SHP77 treated with DMSO at 0.1 percent for 48 hours (cell line): ENCODE measurements at places on chromosomes 2 and 18.
A peak's percentile ranks its signal among the peaks of the same experiment; 100 is the strongest.

DNA sequence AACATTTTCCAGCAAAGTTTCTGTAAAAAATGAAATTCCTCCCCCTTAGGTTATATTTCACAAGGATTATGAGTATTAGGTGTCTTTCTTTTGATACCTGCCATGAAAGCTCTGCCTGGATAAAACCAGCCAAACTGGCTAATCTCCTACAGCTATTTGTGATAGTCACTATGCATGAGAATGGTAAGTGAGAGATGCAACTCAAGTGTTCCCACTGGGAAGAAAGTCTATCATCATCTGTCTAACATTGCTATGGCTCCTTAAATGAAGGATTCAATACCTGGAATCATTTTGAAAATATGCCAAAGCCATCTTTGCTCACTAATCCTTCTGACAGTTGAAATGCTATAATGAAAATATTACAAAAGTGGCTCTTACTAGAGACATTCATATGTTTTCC lies 339.9 kb upstream of the LRRTM4 start:
- DNase-seq, result no peak

DNA sequence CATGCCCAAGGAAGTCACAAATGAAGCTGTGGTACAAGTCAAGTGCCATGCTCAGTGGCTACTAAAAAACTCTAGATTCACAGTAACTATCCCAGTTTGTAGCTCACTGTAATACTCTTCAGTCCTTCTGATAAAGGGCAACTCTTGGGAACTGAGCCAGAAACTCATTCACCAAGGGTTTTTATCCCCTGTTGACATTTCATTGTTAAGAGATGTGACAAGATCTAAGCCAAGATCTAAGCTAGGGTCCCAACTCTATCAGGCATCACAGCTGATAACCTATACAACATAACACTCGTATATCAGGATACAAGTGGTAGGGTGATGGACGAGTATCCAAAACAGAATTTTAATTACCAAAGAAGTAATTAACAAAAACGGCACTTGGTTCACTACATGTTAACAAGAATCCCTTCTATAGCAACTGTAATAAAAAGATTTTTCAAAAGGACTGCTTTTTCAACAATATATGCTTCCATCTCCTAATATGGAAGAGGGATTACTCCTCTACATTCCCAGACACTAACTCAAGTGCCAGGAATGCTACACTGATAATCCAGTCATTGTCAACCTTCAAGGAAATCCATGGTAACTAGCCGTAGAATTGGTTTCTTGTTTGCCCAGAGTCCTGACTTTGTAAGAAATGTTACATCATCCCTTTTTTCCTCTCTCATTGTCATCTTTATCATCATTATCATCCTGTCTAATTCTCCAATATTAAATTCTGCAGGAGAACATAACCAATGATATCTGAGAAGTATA lies 111.7 kb downstream of the CDH2 start:
- no peak for DNase-seq

DNA sequence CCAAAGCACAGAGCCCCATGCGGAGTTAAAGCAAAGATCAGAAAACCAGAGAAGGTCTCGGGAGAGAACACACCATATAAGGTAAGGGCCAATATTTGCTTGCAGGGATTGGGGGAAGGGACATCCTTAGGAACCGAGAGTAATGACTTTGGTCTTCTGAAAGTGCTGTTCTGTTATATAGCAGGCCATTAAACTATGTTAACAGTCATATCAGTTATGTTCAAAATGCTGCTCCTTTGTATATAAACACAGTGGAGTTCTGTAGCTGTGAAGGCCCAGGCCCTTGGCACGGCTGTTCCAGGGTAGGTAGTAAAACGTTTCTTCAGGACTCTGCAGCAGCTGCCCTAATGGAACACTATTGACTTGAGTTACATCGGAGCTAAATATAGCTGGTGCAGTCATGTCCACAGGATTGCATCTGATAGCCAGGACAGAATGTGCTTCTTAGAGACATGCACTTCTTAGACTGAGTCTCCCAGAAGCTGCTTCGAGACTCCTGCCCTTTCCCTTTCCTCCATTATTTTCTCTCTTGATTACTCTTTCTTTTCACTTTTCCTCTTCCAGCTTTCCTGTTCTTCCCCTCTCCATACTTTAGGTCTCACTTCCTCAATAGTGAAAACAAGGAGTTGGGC lies 122.4 kb downstream of the SETBP1 start:
- peak; percentile 89 for DNase-seq

DNA sequence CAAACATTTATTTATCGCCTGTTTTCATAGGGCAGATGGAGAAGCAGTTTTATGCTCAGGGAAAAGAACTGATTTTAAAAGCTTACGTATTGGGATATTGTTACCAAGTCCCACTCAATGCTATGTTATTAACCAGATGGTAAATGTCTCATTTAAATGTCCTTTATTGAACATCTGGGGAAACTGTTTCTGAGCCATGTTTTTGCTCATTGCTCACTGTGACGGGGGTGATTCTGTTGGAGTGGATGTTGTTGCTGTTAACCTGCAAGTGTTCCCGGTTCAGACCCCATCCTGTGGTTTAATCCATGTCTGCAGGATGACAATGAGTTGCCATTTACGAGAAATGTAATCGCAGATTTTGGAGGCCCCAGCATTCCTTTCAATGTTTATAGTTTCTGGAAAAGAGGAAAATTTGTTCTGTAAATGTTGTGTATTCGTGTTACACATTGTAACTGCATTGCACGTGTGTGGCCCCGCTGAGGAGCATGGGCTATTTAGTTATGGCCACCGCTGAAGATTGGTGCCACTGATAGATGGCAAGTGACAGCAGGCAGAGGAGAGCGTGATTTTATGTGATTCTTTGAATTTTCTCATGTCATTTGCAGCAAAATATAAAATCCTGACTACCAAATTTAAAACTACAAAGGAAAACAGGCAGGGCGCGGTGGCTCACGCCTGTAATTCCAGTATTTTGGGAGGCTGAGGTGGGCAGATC lies 174.8 kb upstream of the COPS8 start:
- no peak for DNase-seq

- DNase-seq, result no peak
Observed at GRCh38 chr18:10391506-10391905, 62.9 kb upstream of the APCDD1 start.

DNA sequence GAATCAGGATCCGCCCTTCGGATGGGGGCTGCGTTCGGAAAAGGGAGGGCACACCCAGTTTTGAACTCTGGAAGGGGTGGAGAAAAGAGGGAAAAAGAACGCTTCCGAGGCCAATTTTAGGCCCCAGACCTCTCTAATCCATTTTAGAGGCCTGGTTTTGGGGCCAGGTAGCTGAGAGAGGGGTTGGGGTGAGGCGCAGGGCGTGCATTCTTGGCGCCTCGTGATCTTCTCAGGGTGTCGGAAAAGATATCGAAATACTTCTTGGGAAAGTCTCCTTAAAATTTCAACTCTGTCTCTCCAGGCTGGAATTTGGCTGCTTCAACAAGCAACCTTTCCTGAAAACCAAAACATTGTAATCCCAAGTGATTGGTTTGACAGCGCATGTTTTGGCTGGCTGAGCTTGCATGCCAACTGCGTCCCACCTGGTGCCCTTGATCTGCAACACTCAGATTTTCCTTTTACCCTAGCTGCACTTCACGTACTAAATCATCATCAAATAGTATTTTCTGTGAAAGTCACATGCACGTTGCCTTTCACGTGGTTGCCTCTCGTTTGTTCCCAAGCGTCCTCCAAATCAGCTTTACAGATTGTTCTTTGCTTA lies 864 bp upstream of the XPO1 start:
- peak; percentile 51 for DNase-seq

GRCh38 chr2:173656086-173656485 lies 301.4 kb downstream of the CDCA7 start:
- no peak for DNase-seq

- DNase-seq, result no peak
Observed at GRCh38 chr2:8440029-8440778, 241.7 kb upstream of the ID2 start.

DNA sequence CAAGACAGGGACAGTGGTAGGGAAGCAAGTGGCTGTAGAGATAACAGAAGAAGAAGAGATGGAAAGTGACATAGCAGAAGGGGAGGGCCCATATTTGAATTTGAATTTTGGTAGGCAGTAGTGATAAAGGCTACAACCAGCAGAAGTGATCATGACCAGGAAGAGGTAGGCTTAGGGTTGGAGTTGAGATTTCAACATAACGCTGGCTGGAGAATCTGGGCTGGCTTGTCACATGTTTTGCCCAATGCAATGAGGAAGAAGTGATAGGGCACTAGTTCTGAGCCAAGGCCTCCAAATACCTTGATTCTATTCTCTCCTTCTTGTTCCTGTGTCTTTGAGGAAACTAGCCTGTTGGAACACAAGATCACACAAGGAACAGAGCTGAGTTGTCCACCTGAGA lies 69.4 kb downstream of the SCG2 start:
- DNase-seq, result no peak

- DNase-seq, result no peak
Observed at GRCh38 chr2:198905881-198906612, 551.7 kb downstream of the SATB2 start.

- no peak for DNase-seq
Observed at GRCh38 chr2:76450024-76450475, 739.3 kb upstream of the GCFC2 start.

DNA sequence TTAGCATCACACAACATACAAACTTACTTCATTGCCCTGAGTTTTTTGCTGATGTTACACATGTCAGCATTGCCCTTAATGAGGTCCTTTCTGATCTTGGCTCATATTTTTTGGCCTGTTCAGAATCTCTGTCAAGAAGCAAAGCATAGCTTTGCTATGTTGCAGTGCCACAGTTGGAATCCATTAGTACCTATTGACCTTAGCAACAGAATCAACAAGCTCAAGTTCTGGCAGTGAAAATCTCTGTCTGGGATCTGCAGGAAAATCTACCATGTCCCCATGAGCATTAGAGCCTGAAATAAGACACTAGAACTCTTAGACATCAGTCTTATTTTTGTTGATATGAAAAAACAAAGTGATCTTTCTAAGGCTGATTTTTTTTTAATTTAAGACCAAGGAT lies 105.6 kb upstream of the FHL2 start:
- DNase-seq, result no peak

DNA sequence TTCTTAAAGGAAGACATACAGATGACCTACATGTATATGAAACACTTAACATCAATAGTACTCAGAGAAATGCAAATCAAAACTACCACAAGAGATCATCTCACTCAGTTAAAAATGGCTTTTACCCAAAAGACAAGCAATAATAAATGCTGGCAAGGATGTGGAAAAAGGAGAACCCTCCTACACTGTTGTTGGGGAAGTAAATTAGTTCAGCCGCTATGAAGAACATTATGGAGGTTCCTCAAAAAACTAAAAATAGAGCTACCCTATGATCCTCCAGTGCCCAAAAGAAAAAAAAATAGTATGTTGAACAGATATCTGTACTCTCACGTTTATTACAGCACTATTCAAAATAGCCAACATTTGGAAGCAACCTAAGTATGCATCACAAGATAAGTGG lies 1579.4 kb upstream of the TMEFF2 start:
- no peak for DNase-seq

GRCh38 chr2:58137221-58137620 lies 90.6 kb downstream of the VRK2 start:
- no peak for DNase-seq

- no peak for DNase-seq
Observed at GRCh38 chr18:41265047-41265446, 690.0 kb upstream of the PIK3C3 start.

DNA sequence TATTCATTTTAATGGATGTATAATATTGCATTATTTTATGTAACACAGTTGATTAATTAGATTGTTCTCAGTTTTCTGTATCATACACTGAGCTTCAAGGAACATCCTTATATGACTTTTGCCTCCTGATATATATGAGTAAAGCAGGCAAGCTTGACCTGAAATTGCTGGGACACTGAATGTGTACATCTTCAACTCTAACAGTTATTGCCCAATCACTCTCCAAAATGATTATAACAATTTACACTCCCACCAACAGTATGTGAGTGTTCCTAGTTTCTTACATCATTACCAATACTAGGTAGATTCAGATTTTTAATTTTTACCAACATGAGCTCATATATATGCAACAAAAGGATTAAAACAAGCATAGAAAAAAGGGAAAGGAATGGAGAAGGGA lies 379.4 kb downstream of the SETBP1 start:
- DNase-seq, result no peak

GRCh38 chr18:76524900-76525698 lies 30.1 kb upstream of the ZNF516 start:
- DNase-seq, result peak; percentile 86

- no peak for DNase-seq
Observed at GRCh38 chr2:3349211-3349693, 28.4 kb downstream of the EIPR1 start.

GRCh38 chr2:235595422-235596010 lies 101.7 kb downstream of the AGAP1 start:
- no peak for DNase-seq

DNA sequence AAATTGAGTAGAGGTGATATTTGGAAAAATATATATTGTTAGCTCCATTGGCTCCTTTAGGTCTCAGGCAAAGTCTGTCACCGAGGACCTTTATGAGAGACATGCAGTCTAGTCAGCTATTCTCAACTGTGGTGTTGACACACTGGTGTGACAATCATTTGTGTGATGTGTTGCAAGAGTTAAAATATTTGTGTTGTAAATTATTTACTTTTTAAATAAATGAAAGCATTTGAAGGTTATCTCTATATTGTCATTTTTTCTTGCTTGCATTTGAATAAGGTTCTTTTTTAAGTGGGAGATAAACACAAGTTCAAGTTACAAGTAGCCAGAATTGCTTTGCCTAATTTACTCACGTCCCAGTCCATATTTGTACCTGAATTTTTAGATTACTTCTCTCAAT lies 4.3 kb downstream of the REL start:
- no peak for DNase-seq

DNA sequence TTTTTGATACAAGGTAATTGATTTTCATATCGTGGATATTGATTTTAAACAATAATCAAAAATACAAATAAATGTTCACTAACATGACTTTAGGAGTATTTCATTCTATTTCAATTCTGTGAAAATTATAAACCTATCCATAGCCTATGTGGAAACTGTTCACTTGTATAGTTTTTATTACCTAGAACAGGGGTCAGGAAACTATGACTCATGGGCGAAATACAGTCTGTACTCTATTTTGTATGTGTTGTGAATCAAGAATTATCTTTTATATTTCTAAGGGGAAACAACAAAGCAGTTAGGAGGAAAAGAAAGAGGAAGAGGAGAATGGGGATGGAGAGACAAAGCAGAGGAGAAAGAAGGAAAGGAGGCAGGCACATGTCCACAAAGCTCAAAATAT lies 181.7 kb upstream of the VRK2 start:
- no peak for DNase-seq

- no peak for DNase-seq
Observed at GRCh38 chr2:82793711-82794435, 1665.2 kb downstream of the SUCLG1 start.
